ENCODE measurements at places on chromosomes 2 and 18. TPM values are rescaled to one million over a fixed set of nuclear protein-coding genes. Genes with fewer than 3 reads are reported as not detected.

DNA sequence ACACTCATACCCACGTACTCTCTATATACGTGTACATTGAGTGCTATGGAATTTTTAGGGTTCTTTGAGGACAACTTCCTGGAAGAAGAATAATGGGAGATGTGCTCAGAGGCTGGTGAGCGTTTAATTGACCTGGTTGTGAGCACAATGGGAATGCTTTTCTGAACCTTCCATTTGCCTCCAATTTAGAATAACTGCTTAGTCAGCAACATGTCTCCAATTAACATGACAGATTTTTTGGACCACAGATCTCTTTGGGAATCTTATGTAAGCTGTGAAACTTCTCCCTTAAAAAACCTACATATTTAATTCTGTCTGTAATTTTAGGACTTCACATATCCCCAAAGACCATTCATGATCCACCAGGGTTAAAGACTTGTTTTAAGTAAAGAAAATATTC, 166.7 kb upstream of the TNP1 start:
- H3K27me3 ChIP-seq = peaks cover 9% of the 10 kb centered on the region
- H3K4me3 ChIP-seq = no peak overlapping the region
- H3K36me3 ChIP-seq = no peaks in the 10 kb centered on the region
- H3K4me1 ChIP-seq = no peaks in the 10 kb centered on the region

- no peak for DNase-seq
- no peaks in the 10 kb centered on the region for H3K4me1 ChIP-seq
- no peaks in the 10 kb centered on the region for H3K27me3 ChIP-seq
Measured at GRCh38 chr18:30679285-30679930, 363.1 kb downstream of the DSC3 start.

DNA sequence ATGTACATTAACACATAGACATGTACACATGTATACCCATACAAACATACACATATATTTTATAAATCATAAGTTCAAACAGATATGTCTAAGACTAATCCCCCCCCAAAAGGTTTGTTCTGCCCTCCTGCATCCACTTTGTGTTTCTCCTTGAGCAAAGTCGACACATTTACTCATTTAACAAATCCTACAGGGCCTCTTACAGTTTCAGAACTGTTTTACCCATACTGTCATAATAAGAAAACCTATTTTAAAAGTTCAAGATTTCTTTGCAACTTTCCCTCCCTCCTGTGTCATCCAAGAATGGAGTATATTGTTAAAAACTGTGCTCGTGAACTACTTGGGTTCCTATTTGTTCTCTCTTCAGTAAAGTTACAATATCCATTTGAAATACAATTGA, 166.7 kb downstream of the L3MBTL4 start:
- no peak overlapping the region for H3K4me3 ChIP-seq
- peaks cover 3% of the 10 kb centered on the region for H3K4me1 ChIP-seq
- no peak overlapping the region for H3K27ac ChIP-seq
- DNase-seq = no peak

GRCh38 chr2:32464431-32464830, 107.6 kb downstream of the BIRC6 start:
- DNase-seq = no peak
- no peaks in the 10 kb centered on the region for H3K27me3 ChIP-seq
- H3K27ac ChIP-seq = no peak overlapping the region
- no peaks in the 10 kb centered on the region for H3K4me1 ChIP-seq
- H3K4me3 ChIP-seq = no peak overlapping the region

- no peaks in the 10 kb centered on the region for H3K36me3 ChIP-seq
- peaks cover 17% of the 10 kb centered on the region for H3K27me3 ChIP-seq
- no peak overlapping the region for H3K4me3 ChIP-seq
- H3K27ac ChIP-seq = no peak overlapping the region
Measured at GRCh38 chr2:127004893-127005600, 101.9 kb downstream of the BIN1 start.

DNA sequence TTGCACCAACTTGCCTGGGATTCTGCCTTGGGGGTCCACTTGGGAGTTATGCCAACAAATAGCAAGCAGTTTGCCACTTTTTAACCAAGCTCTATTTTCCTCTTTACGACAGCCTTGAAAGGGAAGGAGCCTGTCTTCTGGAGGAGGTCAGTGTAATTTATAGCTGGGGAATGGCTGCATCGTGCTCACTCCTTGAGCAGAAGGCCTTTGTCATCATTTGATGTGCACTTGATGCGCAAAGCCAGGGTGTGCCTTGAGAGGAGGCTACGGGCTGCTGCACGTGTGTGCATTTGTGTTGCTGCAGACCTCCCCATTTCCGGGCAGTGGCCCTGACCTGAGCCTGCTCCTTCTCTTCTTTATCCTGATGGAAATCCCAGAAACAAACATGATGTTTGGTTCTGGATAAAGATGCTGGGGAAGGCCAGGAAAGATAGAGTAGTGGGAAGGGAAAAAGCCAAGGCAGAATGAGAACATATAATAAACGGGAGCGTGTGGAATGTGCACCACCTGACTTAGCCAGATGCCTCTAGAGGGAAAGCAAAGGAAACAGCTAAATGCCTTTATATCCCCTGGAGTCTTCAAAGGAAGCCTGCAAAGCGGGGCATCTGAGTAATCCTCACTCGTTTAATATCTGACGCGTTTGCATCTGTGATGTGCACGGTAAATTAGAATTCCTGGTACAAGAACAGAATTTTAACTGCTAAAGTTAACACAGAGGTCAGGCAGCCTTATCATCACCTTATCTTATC, 68.3 kb upstream of the ZNF521 start:
- no peak overlapping the region for H3K4me3 ChIP-seq
- DNase-seq = no peak
- no peaks in the 10 kb centered on the region for H3K4me1 ChIP-seq
- no peaks in the 10 kb centered on the region for H3K36me3 ChIP-seq
- no peak overlapping the region for H3K27ac ChIP-seq

DNA sequence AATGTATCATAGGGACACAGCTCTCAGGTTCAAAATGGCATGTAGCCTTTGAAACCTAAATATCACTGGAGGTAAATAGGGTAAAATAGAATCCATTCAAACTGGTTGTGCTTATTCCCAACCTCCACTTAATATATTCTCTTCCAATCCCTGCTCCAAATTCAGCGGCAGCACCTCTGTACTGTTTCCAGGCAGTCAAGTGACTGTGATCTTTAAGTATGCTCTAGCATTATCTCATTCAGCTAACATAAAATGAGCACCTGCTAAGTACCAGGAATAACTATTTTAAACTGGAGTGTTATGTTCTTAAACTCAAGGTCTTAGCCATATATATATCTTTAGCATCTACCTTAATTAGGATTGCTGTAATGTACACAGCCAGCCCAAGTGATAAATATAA, 269.2 kb upstream of the SESTD1 start:
- no peaks in the 10 kb centered on the region for H3K36me3 ChIP-seq
- no peaks in the 10 kb centered on the region for H3K4me1 ChIP-seq
- DNase-seq = no peak
- H3K27me3 ChIP-seq = no peaks in the 10 kb centered on the region

- H3K4me3 ChIP-seq = no peak overlapping the region
- H3K27ac ChIP-seq = no peak overlapping the region
- no peaks in the 10 kb centered on the region for H3K4me1 ChIP-seq
- no peaks in the 10 kb centered on the region for H3K27me3 ChIP-seq
- no peaks in the 10 kb centered on the region for H3K36me3 ChIP-seq
- no peak for DNase-seq
Measured at GRCh38 chr2:167509586-167509985, 621.3 kb downstream of the XIRP2 start.

GRCh38 chr2:72605836-72606442, 219.9 kb downstream of the EXOC6B start:
- no peaks in the 10 kb centered on the region for H3K4me1 ChIP-seq
- no peak overlapping the region for H3K27ac ChIP-seq

DNA sequence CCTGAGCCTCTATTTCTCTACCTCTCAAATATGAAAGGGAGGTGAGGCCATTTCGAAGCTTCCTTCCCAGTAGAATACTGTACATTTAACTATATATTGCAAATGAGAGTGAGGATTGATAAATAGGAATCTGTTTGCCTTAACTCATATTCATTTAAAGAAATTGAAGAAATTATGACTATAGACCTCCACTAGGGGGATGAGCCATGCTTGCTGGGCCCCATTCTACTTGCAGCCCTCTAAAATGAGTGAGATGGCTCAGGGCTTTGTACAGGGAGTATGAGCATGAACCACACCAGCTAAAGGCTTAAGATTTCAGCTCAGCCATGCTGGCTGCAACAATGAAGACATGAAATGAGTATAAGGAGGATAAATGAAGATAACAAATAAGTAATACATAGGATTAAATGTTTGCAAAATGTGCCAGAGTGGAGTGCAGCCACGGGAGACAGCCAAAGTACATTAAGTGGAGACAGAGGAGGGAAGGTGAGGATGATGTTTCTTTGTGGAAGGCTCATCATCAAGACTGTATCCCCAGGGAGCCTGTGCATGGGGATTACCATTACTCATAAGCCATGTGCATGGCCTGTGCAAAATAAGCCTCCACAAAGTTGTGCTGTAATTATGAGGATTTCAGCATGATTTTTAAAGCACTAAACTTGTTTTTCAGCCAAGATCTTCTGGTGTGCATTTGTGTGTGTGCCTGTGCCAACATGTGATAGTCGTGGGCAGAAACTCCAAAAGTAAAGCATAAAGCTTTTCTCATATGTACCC, 300.8 kb downstream of the CNTNAP5 start:
- H3K4me3 ChIP-seq = no peak overlapping the region
- no peaks in the 10 kb centered on the region for H3K27me3 ChIP-seq
- no peak for DNase-seq
- no peaks in the 10 kb centered on the region for H3K4me1 ChIP-seq
- H3K27ac ChIP-seq = no peak overlapping the region

GRCh38 chr2:205593891-205594290, 88.4 kb upstream of the NRP2 start:
- no peaks in the 10 kb centered on the region for H3K36me3 ChIP-seq
- H3K4me3 ChIP-seq = no peak overlapping the region
- no peak for DNase-seq

DNA sequence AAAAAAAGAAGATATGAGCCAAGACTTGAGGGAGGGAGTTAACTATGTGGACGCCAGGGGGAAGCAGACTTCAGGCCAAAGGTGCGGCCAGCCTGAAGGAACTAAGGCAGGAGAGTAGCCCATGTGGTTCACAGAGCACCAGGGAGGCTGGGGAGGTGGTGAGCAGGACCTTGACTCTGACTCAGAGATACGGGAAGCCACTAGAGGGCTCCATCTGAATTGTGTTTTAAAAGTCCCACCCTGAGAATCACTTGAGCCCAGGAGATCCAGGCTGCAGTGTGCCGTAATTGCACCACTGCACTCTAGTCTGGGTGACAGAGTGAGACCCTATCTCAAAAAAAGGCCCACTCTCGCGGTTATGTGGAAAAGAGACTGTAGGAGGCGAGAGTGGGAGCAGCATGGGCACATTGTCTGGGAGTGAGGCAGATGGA, 12.3 kb downstream of the CEP192 start:
- no peaks in the 10 kb centered on the region for H3K27me3 ChIP-seq
- H3K27ac ChIP-seq = no peak overlapping the region
- H3K36me3 ChIP-seq = peaks cover 28% of the 10 kb centered on the region
- no peak overlapping the region for H3K4me3 ChIP-seq
- no peak for DNase-seq

- H3K36me3 ChIP-seq = no peaks in the 10 kb centered on the region
- no peaks in the 10 kb centered on the region for H3K4me1 ChIP-seq
- no peak for DNase-seq
Measured at GRCh38 chr2:146244131-146244530, 1600.7 kb upstream of the ACVR2A start.

DNA sequence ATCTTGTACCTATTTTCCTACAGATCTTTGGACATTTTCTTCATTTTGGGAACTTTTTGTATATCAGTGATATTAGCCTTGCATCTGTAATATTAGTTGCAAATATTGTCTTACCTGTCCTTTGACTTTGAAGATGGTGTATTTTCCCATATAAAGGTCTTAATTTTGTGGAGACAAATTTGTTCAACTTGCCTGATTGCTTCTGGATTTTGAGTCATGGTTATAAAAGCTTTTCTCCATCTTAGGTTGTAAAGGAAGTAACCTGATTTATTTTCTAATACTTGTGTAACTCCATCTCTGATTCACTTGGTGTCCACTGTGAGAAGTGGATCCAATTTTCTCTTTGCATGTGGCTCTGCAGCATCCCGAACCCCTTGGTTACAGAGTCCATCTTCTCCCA, 97.7 kb upstream of the OTOS start:
- no peak overlapping the region for H3K4me3 ChIP-seq
- no peaks in the 10 kb centered on the region for H3K4me1 ChIP-seq
- no peak for DNase-seq

GRCh38 chr2:112204411-112204810, 50.4 kb downstream of the ZC3H8 start:
- DNase-seq = no peak
- peaks cover 33% of the 10 kb centered on the region for H3K36me3 ChIP-seq
- H3K27ac ChIP-seq = no peak overlapping the region
- no peaks in the 10 kb centered on the region for H3K27me3 ChIP-seq
- no peak overlapping the region for H3K4me3 ChIP-seq

DNA sequence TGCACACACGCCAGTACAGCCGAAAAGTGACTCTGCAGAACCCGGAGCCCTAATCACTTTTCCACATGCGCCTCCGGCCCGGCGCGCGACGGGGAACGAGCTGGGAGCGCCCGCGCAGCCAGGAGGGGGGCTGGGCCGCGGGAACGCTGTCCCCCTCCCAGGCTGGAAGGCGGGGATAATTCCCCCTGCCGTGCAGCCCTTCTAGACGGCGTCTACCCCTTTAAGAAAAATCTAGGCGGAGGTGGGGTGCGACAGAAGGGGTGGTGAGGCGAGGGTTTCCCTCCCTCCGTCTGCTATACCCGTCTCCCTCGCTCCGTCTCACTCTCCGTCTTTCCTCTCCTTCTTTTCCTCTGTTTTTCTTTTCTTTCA, 2.4 kb downstream of the CYP26B1 start:
- H3K4me1 ChIP-seq = peaks cover 30% of the 10 kb centered on the region
- peaks cover 7% of the 10 kb centered on the region for H3K36me3 ChIP-seq
- peaks cover 63% of the 10 kb centered on the region for H3K27me3 ChIP-seq
- H3K27ac ChIP-seq = no peak overlapping the region

- H3K4me3 ChIP-seq = no peak overlapping the region
- H3K36me3 ChIP-seq = peaks cover 69% of the 10 kb centered on the region
- no peaks in the 10 kb centered on the region for H3K27me3 ChIP-seq
- no peak overlapping the region for H3K27ac ChIP-seq
Measured at GRCh38 chr2:173909846-173910245, 55.3 kb downstream of the SP3 start.

HES6 gene
- total RNA-seq = 3.2 TPM

ANO7 gene
- total RNA-seq = 0.12 TPM

INHA gene
- total RNA-seq = not detected

NDC80 gene
- total RNA-seq = 96.5 TPM

SULT6B1 gene
- total RNA-seq = not detected

TTR gene
- total RNA-seq = not detected

EGR4 gene
- total RNA-seq = not detected

FOXI3 gene
- not detected for total RNA-seq
